Activated CD4-positive, alpha-beta T cell treated with anti-CD3 and anti-CD28 coated beads for 36 hours (primary cell): ENCODE measurements at places on chromosomes 5 and 9.

DNA sequence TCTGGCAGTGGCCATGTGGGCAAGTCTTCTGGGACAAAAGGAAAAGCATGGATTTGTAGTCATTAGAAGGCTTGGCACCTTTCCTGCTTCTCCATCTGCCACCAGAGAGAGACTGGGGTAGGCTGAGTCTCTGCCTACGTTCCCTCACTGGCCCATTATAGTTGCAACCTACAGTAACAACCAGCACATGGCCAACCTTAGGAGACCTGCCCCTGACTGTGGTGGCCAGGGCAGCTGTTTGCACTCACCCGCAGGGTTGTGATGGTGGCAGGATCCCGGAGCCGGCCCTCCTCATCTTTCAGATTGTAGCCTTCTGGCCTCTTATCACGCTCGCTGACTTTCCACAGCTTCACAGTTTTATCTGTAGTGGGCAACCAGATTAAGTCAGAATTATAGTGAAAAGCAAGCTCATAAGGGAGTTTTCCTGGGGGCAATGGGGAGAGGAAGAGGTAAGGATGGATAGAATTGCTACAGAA lies 174.9 kb upstream of the GPR151 start:
- no peak for DNase-seq

DNA sequence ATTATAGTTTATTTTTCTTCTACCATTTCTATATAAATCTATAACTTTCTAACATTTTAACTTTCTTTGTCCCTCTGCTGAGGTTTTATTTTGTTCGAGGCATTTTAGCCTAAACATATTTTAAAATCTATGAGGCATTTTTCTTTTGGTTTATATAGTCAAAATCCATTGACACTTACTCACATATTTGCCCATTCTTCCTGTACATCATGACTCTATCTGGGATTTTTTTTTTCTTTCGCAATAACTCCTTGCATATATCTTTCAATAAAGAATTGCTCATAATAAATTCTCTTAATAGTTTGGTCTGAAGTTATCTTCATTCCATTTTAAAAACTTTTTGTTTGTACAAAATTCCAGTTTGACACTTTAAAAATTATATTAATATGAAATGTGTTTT lies 632.3 kb downstream of the TLE4 start:
- no peak for DNase-seq

DNA sequence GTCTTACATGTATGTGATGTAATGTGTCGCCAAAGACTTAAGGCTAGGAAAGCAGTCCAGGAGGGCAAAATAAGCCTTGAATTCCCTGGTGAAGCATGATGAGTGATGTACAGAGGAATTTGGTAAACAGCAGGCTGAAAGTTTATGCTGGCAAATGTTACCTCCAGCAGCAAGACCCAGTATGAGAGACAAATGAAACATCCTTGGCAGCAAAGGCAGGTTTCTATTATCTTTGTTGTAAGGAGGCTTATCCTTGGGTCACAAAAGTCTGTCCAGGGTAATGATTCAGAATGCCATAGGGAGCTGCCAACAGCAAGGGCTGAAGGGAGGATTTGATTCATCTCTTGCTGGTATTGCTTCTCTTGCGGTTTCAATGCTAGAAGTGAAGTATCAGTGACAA lies 75.9 kb upstream of the HTR4 start:
- no peak for DNase-seq

- DNase-seq, result no peak
These were observed 14.5 kb downstream of the TERT start for GRCh38 chr5:1280177-1281037.

DNA sequence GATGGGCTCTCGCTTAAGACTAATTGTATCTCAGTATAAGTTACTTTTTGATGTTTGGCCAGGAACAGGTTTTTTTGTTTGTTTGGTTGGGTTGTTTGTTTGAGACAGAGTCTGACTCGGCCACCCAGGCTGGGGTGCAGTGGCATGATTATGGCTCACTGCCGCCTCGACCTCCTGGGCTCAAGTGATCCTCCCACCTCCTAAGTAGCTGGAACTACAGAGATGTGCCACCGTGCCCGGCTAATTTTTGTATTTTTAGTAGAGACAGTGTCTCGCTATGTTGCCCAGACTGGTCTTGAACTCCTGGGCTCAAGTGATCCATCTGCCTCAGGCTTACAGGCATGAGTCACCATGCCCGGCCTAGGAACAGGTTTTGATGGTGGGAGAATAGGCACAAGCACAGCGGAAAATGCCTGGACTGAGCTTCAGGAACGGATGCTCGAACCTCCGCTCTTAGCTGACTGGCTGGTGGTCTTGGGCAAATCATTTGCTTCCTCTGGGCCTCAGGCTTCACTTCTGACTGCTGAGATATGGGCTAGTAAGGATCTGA lies 11.4 kb upstream of the SYNPO start:
- no peak for DNase-seq

DNA sequence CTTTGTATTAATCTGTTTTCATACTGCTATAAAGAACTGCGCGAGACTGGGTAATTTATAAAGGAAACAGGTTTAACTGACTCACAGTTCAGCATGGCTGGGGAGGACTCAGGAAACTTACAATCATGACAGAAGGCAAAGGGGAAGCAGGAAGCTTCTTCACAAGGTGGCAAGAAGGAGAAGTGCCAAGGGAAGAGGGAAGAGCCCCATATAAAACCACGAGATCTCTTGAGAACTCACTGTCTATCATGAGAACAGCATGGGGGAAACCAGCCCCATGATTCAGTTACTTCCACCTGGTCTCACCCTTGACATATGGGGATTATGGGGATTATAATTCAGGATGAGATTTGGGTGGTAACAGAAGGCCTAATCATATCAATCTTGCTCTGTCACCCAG lies 60.9 kb upstream of the CHD1 start:
- no peak for DNase-seq

GRCh38 chr5:16565118-16565517 lies 51.7 kb downstream of the RETREG1 start:
- no peak for DNase-seq

DNA sequence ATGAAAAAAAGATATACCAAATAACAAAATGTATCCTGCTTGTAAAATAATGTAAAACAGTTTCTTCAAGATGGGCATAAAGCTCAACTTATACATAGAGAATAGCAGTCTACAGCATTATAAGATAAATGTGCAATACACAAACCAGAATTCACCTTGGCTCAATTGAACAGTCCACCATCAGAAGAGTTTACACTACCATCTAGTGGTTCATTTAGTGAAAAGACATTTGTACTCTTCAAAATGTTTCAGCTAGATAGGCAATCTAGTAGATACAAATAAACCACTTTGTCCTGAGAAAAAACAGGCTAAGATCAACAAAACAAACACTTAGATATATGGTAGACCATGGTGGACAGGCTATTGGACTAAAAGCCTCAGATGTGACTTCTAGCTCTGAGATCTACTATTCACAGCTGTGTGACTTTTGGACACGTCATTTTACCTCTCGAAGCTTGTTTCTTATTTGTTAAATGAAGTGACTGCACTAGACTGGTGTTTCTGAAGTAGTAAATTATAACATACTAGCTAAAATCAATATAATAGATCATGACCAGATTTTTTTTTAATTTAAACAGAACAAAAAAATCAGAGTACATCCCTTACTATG lies 22.1 kb upstream of the TPD52L3 start:
- no peak for DNase-seq

DNA sequence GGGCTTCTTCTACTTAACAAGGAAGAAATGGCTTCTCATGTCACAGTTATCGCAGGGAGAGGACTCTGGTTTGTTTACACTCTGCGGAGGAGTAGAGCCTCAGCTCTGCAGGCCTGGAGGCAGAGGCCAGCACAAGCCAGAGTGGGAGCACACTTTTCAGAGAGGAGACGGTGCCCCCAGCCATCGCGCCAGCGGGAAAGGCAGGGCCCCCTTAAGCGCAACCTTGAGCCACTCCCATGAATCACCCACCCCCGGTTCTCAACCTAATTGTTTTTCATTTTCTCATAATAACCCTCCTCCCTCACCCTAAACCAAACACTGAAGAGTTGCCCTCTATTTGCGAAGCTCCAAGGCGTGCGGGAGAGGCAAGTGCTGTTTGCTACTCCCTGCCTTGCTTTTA lies 208.4 kb upstream of the TBCA start:
- no peak for DNase-seq

DNA sequence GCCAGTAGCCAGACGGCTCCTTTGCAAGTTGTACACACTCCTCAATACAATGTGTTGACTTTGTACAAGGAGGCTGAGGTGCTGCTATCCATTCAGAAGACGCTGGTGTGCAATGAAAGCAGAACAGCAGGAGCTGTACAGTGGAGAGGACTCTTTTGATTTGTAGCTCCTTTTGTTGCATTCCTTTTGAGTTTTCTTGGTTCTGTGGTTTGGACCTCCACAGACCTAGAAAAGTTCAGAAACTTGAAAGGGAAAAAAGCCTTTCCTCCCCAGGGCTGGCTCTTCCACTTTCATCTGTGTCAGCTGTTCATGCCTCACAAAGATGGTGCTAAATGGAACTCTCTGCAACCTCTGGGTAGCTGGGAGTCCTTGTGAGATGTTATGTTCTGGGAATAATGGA lies 117.4 kb downstream of the MAT2B start:
- no peak for DNase-seq

DNA sequence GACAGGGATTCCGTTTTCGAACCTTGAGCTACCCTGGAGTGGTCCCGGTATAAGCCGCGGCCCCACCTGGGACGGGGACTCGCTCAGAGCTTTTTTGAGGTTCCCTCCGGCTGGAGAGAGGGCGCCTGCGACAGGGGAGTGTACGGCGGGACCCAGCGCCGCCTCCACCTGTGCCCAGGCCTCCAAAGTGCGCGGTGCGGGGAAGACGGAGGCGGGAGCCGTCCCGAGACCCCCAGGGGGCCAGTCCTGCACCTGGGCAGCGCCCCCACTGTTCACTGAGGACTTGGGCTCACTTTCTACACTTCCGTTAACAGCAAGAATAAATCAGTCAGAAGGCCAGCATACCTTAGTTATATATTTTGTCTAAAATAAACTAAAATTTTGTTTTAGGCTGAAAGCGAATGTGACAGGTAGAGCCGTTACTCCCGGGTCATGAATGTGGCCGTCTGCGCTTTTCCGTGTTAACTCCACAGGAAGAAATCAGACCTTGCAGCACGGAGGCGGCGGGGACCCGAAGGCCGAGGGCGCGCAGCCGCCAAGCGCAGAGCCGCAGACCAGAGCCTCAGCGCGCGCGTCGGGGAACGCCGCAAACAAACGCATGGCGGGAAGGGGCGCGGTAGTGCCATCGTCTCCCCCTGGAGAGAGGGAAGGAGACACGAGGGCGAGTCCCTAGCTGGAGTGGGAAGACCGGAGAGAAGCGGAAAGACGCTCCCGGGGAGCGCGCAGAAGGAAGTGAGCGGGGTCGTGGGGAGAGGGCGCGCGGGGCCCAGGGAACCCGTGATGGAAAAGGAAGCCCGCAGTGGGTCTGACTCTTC lies 14.1 kb downstream of the TRIM7 start:
- DNase-seq, result peak; percentile 75

DNA sequence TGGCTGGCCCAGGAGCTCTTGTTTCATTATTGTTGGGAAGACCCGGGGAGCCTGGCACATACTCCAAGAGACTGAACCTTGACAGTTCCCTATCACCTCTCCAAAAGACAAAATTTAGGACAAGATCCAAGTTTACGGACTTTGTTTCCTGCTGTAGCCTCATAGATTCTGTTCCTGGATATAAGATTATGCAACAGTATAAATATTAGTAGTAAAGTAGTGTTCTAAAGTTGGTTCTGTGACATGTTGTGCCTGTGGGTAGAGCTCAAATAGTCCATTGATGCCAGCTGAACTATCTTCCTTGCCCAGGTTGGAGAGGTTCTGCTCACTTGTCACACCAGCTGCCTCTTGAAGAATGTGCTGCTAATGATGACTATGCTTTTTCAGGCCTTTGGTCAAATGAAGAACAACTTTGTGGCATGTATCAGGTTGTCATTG lies 430.2 kb downstream of the DMAC1 start:
- DNase-seq, result no peak

DNA sequence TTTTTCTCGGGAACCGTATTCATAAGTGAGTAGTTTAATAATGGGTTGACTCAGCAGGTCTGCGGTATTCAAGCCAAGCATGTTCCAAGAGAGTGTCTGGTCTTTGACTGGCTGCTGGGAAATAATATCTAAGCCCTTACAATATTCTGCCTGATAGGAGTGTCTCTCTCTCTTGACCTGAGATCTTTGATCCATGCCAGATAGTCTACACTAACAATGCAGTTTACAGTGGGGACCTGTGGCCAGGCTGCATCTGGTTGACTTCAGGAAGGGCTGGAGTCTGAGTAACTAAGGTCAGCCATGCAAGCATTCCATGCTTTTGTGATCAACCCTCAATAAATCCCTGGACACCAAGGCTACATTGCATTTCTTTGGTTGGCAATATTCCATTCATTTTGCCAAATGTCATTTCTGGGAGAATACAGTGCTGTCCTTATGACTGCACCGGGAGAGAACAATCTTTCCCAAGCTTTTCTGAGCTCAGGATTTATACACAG lies 195.5 kb downstream of the SEMA5A start:
- no peak for DNase-seq
